Osteoblast (primary cell): ENCODE measurements at places on chromosomes 1 and 21.

DNA sequence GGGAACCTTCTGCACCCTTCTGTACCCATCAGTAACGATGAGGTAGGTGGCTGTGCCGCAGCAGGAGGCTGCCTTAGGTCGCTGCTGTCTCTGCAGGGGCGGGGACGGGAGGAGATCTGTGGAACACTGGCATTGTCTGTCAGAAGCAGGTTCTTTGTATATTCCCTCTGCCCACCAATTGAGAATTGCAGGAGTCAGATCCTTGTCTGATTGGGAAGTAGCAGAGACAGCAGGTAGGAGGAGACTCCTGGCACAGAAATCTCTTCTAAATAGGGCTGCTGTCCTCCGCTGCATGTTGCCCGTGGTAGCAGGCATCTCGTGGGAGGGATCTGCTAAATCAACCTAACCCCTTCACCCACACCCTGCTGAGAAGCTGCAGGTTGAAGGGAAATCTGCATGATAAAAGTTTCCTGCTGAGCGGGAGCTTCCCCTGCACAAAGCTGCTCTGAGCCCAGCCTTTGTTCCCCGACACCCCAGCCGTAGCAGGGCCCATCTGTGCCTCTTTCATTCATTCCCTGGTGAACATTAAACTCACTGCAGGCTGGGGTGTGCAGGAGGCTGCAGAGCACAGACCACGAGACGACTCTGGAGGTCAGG lies 15.9 kb downstream of the SARS1 start:
- DNase-seq: no peak

DNA sequence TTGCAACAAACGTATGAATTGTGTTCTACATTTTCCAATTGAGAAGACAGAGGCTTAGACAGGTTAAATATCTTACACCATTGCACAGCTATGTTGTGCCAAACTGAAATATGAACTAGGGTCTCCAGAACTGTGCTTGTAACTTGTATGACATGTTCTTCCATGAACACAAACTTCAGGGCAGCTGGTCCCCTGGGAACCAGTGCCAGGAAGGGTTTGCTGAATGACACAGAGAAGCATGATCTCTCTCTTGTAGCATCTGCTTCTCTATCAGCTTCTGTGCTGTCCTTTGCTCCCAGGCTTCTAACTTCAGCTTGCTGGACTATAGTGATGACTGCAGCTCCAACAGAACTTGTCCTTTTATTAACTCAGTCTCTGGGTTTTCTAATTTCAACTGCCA lies 385.5 kb downstream of the SIPA1L2 start:
- no peak for DNase-seq

- peak; percentile 73 for DNase-seq
Measured at GRCh38 chr1:4594286-4594991, 60.0 kb upstream of the AJAP1 start.

GRCh38 chr1:5109633-5110032 lies 455.2 kb downstream of the AJAP1 start:
- DNase-seq: no peak

- no peak for DNase-seq
Measured at GRCh38 chr1:32868085-32868484, 2.6 kb downstream of the FNDC5 start.

DNA sequence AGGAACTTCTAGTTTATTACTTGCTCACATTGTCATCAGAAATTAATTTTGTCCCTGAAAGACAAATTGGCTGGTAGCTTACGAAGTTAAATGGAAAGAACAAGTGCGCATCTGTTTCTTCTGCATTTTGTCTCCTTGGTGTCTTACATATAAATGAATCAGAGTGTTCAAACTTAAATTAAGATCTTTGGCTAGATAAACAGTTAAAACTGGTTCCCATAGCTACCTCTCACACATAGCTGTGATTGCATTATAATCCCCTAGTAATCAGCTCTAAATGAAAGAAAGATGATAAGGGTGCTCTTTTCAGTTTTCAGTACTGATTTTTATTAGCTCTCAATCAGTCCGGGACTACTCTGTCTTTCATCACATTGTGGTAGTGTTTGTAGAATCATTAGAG lies 124.2 kb upstream of the LMO4 start:
- DNase-seq: no peak

DNA sequence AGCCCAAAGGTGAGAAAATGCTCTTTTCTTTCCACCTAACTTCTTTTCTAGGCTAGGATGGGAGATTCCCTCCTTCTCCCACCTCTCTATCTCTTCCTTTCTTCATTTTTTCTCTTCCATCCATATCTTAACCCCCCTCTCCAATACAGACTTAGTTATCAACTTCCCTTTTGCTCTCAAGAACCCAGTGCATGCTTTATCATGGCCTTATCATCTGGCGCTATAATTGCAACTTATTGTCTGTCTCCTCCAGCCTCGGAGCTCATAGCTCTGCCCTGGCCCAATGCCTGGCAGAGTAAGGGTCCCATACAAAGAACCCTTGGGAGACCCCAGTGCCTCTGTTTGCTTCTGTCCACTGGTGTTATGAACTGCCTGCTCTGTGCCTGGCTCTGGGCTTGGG lies 71.0 kb upstream of the NFASC start:
- DNase-seq: no peak

DNA sequence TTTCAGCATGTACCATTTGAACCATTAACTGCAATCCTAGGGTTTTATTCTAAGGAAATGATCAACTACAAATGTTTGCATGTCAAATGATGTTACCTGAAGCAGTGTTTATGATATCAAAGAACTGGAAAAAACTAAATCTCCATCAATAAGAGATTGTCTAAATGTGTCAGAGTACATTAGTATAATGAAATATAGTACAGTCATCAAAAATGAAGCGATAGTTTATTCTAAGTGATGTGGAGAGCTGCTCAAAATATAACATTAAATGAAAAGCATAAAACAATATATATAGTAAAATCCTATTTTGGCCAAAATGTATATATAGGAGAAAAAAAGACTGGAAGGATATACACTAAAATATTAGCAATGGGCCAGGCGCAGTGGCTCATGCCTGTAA lies 24.0 kb downstream of the AKNAD1 start:
- DNase-seq: no peak

GRCh38 chr1:204358605-204359004 lies 1.1 kb downstream of the PLEKHA6 start:
- no peak for DNase-seq

GRCh38 chr1:183600634-183601033 lies 10.4 kb upstream of the NCF2 start:
- DNase-seq: no peak

- no peak for DNase-seq
Measured at GRCh38 chr1:156298852-156299357, at the start of gene VHLL. TSS of gene VHLL (minus strand) at chr1:156299307. CDS start at chr1:156299189, 118 bp downstream.

DNA sequence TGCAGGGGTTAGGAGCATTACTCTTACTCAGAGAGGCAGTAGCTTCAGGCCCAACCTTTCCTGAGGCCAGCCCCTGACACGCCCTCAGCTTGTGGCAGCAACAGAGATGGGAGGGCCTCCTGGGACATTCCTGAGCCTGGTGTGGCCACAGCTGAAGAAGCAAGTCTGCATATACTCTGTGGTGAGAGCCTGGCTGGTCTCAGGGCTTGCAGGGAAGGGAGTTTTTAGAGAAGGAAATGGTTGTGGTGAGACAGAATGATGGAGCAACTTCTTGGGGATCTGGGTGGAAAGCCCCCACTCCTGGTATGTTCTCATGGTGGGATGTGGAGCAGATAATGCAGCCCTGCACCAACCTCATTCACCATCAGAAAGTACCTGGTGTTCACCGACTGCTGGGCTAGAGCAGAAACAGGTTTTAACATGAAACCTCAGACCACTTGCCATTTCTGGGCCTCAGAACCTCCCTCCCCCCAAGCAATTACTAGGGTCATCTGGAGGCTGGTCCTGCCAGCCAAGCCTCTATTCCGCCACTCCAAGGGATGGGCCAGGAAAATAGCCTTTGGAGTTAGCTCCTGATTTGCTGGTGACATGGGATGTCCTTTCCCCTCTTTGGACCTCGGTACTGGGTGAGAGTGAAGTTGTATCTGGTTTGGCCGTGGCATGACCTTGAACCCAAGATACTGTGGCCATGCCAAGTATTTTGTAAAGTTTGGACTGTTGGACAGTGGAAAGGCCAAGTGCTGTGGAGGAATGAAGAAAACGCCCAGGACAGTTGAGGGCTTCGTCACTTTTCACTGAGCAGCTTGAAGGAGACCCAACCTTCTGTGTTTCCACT lies 28.1 kb upstream of the RNF19B start:
- peak; percentile 96 for DNase-seq

DNA sequence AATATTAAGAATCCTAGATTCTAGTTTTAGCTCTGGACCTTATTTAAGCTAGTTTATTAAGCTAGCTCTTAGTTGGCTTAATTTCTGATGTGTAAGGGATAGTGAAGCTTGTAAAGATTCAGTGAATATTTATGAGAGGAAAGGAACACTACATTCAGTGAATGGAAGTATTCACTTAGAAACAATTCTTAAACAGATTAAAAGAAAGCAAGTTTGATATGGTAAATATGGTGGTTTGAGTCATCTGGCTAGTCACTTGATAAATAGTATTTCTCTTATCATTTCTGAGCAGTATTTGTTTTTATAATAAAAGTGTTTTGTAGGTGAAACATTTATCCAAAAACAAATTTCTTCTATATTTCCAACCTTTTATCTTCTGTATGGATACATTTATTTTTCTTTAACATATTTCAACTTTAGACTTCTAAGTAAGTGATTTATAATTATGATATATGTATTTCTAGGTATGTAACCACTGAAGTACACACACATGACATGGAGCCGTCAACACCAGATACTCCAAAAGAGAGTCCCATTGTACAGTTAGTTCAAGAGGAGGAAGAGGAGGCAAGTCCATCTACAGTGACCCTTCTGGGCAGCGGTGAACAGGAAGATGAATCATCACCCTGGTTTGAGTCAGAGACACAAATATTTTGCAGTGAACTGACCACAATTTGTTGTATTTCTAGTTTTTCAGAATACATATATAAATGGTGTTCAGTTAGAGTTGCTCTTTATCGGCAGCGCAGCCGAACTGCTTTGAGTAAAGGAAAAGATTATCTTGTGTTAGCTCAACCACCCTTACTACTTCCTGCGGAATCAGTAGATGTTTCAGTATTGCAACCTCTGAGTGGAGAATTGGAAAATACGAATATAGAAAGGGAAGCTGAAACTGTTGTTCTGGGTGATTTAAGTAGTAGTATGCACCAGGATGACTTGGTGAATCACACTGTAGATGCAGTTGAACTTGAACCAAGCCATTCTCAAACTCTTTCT lies 55.6 kb downstream of the SUCO start:
- DNase-seq: peak; percentile 72

DNA sequence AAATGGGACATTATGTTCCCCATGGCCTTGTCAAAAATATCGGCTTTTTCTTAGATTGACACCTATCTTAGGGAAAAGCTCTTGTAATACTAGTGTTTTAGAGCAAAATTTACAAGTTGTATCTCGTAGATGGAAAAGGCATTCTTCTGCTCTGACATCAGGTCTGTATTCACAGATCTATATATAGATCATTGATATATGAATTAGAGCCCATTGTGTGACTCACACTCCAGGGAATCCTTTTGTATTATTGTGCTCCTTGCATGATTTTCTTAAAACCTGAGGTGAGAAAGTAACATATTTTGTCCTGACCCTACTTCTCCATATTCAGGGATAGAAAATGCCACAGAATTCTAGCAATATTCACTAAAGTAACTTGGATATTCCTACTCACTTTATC lies 1160.8 kb upstream of the B3GALT2 start:
- DNase-seq: no peak

GRCh38 chr1:168054117-168054516 lies 82.6 kb downstream of the GPR161 start:
- DNase-seq: no peak

GRCh38 chr1:87061742-87062156 lies 147.3 kb downstream of the HS2ST1 start:
- no peak for DNase-seq

- DNase-seq: peak; percentile 72
Measured at GRCh38 chr1:12525311-12526181, 92.5 kb downstream of the DHRS3 start.

GRCh38 chr1:107264561-107264960 lies 123.7 kb downstream of the NTNG1 start:
- no peak for DNase-seq

- DNase-seq: peak; percentile 89
Measured at GRCh38 chr1:223114871-223115270, 28.2 kb downstream of the TLR5 start.

DNA sequence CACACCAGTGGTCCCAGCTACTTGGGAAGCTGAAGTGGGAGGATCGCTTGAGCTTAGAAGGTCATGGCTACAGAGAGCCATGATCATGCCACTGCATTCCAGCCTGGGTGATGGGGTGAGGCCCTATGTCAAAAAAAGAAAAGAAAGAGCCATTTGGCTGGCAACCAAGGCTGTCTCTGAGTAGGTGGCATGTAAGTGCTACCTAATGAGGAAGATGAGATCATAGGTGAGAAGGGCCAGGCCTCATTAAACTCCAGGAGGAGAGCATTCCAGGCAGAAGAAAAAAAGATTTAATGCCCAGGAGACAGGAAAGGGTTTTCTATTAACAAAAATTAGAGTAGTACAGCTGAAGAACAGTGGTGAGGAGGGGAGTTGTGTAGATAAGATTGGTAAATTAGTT lies 103.4 kb upstream of the ZNF678 start:
- no peak for DNase-seq

- no peak for DNase-seq
Measured at GRCh38 chr1:54051933-54052430, 1.0 kb downstream of the TMEM59 start.
